ENCODE measurements at places on chromosomes 16 and 17. TPM values are rescaled to one million over a fixed set of nuclear protein-coding genes. Genes with fewer than 3 reads are reported as not detected.

ABCA3 gene
- total RNA-seq: 12.1 TPM

IGSF6 gene
- not detected for total RNA-seq

RHBDL3 gene
- total RNA-seq: 0.36 TPM

WSCD1 gene
- 19.8 TPM for total RNA-seq

C17orf100 gene
- total RNA-seq: 0.31 TPM

GLTPD2 gene
- total RNA-seq: not detected

FOXL1 gene
- 1.5 TPM for total RNA-seq

MYO15A gene
- 0.57 TPM for total RNA-seq

STH gene
- total RNA-seq: not detected

GRCh38 chr17:21127509-21128077 is 829 bp downstream of the DHRS7B start:
- DNase-seq: no peak

- no peak for DNase-seq
Measured at GRCh38 chr16:57273359-57273758, 11.1 kb downstream of the PLLP start.

GRCh38 chr16:72050769-72051464 is 3.4 kb upstream of the HP start:
- peak; percentile 87 for DNase-seq

GRCh38 chr16:67547423-67548264 is 14.7 kb upstream of the CTCF start:
- no peak for DNase-seq

DNA sequence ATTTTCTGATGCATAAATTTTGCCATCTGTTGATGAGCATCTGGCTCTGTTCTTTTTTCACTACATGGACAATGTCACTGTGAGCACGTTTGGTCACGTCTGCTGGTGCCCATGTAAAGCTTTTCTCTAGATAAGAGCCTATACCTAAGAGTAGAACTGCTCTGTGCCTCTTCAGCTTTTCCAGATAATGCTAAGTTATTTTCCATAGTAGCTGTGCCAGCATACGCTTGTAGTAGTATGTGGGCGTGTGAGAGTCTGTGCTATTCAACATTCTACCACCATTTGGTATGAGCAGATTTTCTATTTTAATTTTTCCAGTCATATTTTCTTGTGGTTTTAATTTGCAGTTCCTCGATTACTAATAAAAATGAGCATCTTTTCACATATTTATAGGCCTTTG is 33.2 kb downstream of the VPS35L start:
- DNase-seq: no peak

DNA sequence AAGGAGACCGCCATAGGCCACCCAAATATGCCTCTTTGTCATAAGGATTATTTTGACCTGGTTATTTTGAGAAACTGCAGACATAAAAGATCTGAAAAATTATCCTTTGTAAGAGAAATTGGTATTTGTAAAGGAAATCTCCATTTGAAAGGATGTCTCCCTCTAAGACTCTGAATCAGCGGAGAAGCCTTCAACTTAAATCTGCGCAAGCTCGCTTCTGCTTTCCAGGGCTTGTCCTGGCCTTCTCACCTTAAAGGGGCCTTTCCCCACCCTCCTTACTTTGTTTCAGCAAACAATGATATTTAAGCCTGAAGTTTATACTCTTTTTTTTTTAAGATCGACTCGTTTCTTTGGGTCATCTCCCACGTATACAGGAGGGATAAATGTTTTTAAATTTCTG is 34.5 kb downstream of the HSBP1 start:
- no peak for DNase-seq

GRCh38 chr17:19013806-19014627 is 9.5 kb upstream of the FAM83G start:
- no peak for DNase-seq

DNA sequence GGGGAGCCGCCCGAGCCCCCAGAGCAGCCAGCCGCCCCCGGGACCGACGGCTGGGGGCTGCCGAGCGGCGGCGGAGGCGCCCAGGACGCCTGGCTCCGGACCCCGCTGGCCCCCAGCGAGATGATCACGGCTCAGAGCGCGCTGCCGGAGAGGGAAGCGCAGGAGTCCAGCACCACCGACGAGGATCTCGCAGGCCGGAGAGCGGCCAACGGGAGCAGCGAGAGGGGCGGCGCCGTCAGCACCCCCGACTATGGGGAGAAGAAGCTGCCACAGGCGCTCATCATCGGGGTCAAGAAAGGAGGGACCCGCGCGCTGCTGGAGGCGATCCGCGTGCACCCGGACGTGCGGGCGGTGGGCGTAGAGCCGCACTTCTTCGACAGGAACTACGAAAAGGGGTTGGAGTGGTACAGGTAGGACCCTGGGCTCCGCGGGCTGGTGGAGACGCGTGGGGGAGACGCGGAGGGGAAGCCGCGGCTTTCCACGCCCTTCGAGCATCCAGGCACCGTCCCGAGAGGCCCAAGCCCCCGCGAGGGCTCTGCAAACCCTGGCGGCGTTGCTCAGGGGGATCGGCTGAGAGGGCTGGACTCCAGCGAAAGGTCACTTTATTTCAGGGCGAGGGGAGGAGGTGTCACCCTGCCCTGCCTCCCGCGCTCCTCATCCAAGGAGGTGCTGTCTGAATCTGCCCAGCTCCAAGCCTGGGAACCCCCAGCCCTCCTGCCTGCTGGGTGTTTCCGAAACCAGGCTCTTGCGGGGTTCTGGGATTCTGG is 1.2 kb downstream of the HS3ST4 start:
- no peak for DNase-seq

GRCh38 chr17:80082403-80083135 is 18.8 kb upstream of the GAA start:
- DNase-seq: peak; percentile 77

GRCh38 chr16:66229651-66230050 is 136.8 kb upstream of the CDH5 start:
- no peak for DNase-seq

- DNase-seq: no peak
Measured at GRCh38 chr16:68987734-68988457, 117.6 kb upstream of the HAS3 start.

DNA sequence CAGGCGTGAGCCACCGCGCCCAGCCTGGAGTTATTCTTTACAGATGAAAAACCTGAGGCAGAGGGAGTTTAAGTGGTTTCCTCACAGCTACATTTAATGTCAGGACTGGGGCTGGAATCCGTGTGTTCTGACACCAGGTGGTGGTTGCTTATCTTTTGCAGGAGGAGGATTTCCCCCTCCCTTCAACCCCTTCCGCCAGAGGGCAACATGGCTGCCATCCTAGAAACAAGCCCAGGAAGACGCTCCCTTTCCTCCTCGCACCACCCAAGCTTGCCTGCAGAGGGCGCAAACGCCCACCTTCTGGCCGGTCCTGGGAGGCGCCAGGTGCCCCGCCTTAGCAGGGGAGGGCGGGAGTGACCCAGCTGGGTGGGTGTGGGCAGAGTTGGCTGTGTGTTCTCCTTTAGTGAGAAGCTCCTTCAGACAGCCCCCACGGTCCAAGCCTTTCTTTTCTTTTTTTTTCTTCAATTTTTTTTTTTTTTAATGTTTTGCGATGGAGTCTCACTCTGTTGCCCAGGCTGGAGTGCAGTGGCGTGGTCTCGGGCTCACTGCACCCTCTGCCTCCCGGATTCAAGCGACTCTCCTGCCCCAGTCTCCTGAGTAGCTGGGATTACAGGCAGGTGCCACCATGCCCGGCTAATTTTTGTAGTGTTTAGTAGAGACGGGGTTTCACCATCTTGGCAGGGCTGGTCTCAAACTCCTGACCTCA is 9.9 kb upstream of the RAP1GAP2 start:
- peak; percentile 55 for DNase-seq

DNA sequence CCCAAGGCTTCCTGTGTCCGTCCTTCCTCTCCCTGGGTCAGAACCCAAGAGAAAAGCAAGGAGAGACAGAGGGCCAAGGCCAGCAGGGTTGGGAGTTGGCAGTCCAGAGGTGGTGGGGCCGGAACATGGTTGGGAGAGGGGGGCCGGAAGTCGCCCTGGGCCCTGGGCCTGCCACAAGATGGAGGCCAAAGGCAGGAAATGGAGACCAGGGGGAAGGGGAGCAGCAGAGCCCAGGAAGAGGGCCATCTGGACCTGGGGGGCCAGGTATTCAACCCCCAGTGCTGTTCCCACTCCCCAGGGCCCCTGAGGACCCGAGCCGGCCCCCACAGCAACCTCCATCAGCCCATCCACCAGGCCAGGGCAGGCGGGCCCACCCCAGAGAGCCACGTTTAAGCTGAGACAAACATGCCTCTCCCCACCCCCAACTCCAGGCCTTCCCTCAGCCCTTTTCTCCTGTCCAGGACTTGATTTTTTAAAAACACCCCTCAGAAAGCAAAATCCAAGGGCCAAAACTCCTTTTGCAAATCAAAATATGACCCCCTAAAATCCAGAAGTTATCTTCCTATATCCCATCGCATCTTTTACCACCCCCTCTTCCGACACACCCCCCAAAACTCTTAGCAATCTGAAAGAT is 4.4 kb upstream of the BCL6B start:
- DNase-seq: no peak

DNA sequence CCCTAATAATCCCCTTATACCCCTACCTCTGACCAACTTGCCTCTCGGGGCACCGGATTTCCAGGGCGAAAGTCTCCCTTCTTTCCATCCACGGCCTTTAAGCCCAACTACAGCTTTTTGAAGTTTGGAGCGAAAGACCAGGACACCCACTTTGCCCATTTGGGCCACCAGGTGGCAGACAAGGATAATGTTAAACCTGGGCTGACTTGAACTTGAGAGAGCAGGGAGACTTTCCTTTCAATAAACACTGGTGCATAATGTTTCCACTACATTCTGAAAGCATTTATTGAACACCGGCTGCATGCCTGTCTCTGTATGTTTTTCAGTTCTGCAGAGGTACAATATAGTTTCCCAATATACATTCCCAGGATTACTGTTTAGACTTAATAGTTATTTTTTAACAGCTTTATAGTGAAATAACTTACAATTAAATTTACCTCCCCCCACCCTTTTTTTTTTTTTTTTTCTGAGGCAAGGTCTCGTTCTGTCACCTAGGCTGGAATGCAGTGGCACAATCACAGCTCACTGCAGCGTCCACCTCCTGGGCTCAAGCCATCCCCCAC is 6.9 kb upstream of the CES3 start:
- DNase-seq: peak; percentile 84

GRCh38 chr17:82017612-82018151 is 5.0 kb downstream of the CENPX start:
- DNase-seq: no peak

DNA sequence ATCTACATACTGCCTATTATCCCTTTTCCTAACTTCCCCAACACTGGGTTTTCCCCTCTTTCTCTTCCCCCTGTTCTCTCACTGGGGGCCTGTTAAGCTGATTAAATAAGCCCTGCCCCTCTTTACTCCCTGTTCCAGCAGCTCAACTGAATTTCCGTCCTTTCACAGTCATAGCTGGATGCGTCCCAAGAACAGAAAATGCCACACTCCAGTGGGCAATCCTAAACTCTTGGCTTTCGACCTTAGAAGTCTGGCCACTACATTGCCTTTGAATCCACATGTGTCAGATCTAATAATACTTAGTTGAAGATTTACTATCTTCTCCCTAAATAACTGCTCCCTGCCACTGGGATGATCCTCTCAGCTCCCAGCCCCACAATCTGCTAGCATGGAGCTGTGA is 34.5 kb downstream of the KCNJ16 start:
- DNase-seq: peak; percentile 11

GRCh38 chr16:8852534-8852933 is 16.3 kb downstream of the CARHSP1 start:
- no peak for DNase-seq

DNA sequence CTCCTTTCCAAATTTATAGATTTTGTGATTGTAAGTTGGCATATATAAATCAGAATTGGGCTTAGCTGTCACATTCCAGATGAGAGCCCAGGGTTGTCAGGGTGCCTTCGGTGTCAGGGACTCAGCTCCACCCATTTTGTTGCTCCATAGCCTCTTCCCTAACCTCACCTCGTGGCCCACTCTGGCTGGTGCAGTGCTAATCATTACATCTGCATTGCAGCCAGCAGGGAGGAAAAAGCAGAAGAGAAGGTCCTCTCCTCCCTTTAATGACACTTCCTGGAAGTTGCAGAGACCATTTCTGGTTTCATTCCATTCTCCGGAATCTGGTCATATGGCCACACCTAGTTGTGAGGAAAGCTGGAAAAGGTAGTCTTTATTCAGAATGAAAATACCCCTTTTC is 113.3 kb downstream of the CCT6B start:
- no peak for DNase-seq

DNA sequence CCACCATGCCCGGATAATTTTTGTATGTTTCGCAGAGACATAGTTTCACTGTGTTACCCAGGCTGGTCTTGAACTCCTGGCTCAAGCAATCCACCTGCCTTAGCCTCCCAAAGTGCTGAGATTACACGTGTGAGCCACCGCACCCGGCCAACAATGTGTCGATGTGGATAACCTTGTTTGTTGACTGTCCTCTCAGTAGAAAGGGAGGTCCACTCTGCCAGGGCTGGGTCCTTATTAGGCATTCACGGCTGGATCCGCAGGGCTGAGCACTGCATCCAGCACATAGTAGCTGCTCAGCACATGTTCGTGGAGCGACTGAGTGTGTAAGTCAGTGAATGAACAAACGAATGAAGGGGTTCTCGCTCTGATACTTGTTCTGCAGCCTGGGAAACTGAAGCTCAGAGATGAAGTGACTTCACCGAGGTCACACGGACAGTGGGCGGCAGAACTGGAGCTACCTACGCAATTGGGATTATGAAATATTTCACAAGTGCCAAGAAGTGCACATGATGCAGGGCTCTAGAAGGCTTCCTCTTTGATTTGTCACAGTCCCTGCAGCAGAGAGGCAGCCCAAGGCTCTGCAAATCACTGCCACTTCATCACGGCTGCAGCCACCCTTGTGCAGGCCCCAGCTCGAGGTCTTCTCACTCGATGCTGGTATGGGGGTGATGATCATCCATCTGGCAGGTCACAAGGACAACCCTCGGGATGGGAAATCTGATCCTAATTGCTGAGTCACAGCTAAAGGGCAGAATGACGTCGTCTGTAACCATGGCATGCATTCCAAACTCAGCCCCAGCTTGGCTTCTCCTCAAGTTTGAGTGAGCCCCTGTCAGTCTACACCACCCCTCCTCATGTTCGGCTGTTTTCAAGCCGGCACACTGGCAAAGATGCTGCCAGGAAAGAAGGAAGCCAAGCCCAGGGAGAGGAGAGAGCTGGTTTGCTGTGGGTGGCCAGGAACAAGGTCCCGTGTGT is 28.0 kb upstream of the SNN start:
- peak; percentile 94 for DNase-seq

DNA sequence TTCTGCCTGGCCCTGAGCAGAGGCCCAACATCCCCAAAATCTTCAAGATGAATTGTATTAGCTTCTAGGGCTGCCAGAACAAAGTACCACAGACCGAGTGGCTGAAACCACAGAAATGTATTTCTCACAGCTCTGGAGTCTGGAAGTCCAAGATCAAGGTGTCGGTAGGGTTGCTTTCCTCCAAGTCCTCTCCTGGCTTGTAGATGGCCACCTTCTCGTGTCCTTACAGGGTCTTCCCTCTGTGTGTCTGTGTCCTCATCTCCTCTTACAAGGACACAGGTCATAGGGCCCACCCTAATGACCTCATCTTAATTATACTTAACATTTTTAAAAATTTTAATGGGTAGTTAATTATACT is 215.7 kb downstream of the NTN1 start:
- no peak for DNase-seq

Data from myocyte (in vitro differentiated cells).